Stimulated activated CD8-positive, alpha-beta memory T cell treated with anti-CD3 and anti-CD28 coated beads, Interleukin-7, amount 100 ng/mL, for 1 hour (primary cell): ENCODE measurements at places on chromosomes 5 and 9.

DNA sequence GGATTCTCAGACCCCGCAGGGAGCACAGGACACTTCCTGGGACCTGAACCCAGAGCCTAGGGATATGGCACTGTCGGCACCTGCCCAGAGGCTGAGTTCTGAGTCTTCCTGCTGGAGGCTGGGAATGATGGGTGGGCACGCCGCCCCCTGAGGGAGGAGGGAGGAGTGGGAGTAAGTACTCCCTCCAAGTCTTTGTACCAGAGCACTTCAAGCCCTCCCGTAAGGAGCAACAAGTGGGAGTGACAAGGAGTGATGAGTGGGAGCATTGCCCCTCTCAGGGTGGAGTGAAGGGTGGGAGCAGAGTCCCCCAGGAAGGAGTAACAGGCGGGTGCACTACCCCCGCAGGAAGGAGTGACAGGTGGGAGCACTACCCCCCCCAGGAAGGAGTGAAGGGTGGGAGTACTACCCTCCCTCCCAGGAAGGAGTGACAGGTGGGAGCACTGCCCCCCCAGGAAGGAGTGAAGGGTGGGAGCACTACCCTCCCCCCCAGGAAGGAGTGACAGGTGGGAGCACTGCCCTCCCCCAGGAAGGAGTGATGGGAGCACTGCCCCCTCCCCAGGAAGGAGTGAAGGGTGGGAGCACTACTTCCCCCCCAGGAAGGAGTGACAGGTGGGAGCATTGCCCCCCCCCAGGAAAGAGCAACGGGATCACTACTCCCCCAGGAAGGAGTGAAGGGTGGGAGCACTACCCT, 100.1 kb downstream of the CACNA1B start:
- DNase-seq: no peak

DNA sequence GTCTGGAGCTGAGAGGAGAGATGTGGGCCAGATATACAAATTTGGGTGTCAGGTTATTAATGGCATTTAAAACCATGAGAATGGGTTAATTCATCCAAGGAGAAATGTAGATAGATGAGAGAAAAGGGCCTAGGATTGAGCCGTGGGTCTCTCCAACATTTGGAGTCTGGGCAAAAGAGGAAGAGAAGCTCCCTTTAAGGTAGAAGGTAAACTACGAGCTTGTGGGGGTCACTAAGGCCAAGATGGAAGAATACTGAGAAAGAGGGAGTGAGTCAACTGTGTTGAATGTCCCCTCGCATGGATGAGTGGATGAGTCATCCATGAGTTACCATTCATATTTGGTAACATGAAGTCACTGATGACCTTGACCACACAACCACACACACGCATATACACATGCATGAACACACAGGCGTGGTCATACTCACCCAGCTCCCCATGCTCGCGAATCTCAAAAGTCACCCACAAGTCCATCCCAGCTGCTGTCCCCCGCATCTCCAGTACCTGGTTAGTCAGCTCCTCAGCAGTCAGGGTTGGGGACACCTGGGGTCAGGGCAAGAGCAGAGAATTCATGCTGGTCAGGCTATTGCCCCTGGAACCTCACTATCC, 6.8 kb upstream of the FCHSD1 start:
- no peak for DNase-seq

GRCh38 chr9:81112627-81113452, 576.5 kb downstream of the TLE1 start:
- DNase-seq: no peak

- no peak for DNase-seq
Observed at GRCh38 chr9:2809692-2810419, 34.0 kb downstream of the PUM3 start.

DNA sequence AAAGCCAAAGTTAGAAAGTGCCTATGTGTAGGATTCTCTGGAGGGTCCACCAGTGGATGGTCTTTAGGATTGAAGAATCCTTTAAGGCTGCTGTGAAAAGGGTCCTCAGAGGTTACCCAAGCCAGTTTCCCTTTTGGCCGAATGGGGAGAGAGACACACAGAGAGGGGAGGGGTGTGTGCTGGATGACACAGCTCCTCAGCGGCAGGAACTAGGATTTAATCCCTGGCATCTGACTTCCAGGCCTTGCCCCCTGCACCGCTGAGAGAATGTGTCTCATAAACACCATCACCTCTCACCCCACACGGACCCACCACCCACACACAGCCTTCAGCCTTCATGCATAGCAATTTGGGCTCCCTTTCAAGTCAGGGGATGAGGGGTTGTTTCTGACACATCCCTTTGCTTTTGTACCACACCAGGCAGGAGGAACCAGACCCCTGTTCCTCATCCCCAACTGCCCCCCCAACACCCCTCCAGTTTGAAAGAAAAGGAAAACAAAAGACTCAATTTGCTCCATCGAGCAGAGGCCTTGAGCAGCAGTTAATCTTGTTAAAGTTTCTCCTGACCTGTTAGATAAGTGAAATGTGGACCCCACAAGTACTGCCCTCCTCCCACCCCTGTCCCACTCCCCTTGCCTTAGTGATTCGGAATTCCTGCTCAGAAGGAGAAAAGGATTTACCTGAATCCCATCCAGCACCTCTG, 4.0 kb downstream of the PAPPA start:
- no peak for DNase-seq

- DNase-seq: no peak
Observed at GRCh38 chr9:95073042-95073607, 244.4 kb downstream of the FANCC start.

GRCh38 chr5:131943916-131944315, 1.5 kb downstream of the MEIKIN start:
- no peak for DNase-seq

GRCh38 chr5:10333154-10334006, 20.1 kb upstream of the MARCHF6 start:
- no peak for DNase-seq

DNA sequence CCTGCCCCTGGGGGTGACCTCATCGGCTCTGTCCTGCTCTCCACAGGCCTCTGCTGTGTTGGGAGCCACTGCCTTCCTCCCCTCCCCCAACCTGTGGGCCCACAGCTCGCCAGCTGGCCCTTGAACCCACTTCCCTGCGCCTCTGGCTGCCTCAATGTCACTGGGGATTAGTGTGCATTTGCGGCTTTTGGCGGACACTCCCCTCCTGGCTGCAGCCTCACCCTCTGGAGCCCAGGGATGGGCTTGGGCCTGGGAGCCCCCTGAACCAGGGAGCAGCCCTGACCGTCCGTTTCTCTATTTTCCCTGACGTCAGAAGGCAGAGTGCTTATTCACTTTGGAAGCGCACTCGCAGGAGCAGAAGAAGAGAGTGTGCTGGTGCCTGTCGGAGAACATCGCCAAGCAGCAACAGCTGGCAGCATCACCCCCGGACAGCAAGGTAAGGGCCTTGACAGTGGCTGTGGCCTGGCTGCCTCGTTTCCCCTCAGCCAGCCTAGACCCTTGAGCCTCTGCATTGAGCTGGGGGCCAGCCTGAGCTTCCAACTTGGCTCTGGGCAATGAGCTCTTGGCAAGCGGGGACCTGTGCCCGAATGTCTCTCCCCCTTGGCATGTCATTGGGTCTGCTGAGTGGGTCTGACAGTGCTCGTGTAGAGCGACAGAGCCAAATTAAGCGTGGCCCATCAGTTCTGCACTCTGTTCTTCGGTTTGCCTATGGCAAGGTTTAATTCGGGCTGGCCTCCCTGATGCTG, 73.1 kb downstream of the RGS3 start:
- DNase-seq: no peak

GRCh38 chr5:120293796-120294195, 170.3 kb upstream of the PRR16 start:
- DNase-seq: no peak

- DNase-seq: no peak
Observed at GRCh38 chr9:88233091-88233490, 94.8 kb upstream of the SPATA31C2 start.

- no peak for DNase-seq
Observed at GRCh38 chr5:106699198-106699597, 971.5 kb downstream of the EFNA5 start.

DNA sequence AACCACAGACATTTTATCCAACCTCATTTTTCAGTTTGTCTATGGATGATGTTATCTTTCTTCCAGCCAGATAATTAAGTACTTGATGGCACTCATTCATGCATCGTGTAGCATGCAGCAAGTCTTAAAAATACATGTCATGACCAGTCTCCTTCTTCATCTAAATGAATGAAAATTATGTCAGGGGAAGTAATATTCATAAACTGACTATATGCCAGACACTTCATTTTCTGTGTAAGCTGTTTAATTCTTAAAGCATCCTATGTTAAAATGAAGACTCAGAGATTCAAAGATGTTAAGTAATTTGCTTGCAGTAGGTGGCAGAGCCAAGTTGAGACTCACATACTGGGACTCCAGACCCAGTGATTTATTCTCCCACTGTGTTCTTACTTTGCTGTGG, 181.7 kb upstream of the CD180 start:
- DNase-seq: no peak

DNA sequence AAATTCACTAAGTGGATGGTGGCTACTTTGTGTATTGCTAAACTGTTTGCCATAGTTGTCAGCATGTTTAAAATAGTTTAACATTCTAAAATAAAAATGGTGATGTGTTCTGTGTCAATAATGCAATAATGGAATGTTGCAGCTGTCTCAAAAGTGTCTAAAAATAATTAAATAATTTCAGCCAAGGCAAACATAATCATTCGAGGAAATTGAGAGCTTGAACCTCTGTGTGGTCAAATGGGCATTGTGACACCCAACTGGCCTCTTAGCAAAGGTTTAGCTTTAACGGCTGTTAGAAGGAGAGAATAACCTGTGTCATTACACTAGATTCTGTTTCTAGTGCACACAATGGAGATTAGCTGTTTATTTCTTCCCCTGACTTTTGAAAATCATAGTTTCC, 278.5 kb downstream of the TMEM167A start:
- no peak for DNase-seq

GRCh38 chr5:138336952-138337684, 948 bp upstream of the FAM53C start:
- no peak for DNase-seq

DNA sequence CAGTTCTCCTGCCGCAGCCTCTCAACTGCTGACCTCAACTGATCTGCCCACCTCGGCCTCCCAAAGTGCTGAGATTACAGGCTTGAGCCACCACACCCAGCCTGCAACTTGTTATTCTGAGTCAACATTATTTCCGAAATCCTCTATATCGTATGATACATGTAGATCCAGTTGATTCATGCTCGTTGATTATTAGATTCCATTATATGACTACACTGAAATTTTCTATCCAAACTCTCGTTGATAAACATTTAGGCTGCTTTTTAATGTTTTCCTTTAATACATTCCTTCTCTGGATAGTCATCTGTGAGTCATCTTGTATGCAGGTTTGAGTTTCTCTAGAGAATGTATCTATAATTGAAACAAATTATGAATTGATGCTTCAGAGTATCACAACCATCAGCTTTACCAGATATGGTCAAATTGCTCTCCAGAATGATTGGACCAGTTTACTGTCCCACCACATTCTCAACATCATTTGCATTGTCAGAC, 4.1 kb downstream of the CDK7 start:
- DNase-seq: no peak
